Kidney glomerular epithelial cell (primary cell): ENCODE measurements at places on chromosomes 5 and 9.

DNA sequence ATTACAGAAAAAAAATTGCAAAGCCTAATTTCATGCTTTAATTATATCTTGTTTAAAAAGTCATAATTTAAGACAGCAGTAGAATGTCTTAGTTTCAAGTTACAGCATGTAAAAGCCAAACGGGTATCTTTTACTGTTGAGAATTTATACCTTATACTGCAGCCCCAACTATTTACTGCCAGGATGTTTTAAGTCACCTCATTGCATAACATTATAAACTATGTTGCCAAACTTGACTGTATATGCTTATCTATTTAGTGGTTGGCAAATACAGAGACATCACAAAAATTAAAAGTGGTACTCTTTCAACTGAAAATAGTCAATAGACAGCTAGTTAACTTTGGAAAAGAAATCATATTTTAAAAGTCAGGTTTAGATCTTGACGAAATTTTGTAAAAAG, 119.5 kb downstream of the EDIL3 start:
- DNase-seq: no peak

DNA sequence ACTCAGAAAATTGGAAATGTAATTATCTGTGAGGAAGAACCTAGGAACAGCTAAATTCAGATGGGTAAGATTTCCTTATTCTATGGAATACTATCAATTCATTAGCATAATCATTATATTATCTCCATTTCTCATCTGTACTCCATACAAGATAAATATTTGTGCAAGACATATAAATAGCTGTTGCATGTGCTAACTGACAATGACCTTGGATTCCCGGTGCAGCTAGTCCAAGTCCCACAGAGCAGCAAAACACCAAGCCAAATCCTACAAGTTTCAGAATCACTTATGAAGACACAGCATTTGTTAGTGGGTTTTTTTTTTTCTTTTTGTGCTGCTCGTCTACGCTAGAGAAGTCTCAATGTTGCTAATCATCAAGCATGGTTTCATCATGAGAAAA, 64.8 kb downstream of the NUDT12 start:
- DNase-seq: no peak

DNA sequence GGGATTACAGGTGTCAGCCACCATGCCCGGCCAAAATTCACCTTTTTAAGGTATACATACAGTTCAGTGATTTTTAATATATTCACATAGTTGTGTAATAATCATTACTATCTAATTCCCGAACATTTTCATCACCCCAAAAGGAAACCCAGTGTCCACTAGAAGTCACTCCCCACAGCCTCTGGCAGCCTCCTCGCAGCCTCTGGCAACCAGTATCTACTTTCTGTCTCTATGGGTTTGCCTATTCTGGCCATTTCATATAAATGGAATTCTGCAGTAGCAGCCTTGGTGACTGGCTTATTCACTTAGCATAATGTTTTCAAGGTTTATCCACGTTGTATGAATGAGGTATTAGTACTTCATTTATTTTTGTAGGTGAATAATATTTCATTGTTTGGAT, 59.0 kb downstream of the UBAP1 start:
- DNase-seq: no peak

- no peak for DNase-seq
Observed at GRCh38 chr5:6581559-6582426, 51.1 kb downstream of the NSUN2 start.

- DNase-seq: peak; percentile 4
Observed at GRCh38 chr5:166354332-166354731, 1937.1 kb upstream of the WWC1 start.

DNA sequence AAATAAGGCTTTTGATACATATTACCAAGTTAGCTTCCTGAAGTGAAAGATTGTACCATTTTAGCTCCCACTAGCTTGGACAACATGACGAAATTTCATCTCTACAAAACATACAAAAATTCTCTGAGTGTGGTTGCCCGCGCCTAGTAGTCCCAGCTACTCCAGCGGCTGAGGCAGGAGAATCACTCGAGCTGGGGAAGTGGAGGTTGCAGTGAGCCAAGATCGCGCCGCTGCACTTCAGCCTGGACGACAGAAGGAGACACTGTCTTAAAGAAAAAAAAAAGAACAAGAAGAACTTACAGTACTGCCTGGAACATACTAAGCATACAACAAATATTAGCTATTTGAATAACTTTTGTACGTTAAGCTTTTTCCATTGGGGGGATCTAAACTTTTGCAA, 29.7 kb upstream of the NRG2 start:
- DNase-seq: no peak

GRCh38 chr5:154865466-154866184, 7.2 kb downstream of the CNOT8 start:
- no peak for DNase-seq

DNA sequence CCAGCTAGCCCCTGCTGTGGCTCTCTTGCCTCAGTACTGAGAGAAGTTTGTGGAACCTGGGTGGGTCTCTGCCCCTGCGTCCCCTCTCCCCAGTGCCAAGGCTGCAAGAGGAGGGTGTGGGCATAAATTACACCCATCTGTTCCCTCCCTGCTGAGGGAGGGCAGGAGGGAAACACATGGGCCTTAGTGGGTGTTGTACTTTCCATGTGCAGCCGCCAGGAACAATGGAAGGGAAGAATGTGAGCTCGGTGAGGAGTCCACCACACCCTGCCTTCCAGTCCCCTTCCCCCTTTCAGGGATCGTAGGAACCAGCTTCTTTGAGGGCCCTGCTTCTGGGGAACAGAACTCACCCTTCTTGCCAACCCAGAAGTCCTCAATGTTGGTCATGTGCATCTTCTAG, 138.2 kb upstream of the KLF4 start:
- DNase-seq: no peak

GRCh38 chr9:90607701-90608516, 34.7 kb downstream of the DIRAS2 start:
- DNase-seq: no peak

- DNase-seq: no peak
Observed at GRCh38 chr9:5612185-5612530, 16.7 kb upstream of the RIC1 start.

DNA sequence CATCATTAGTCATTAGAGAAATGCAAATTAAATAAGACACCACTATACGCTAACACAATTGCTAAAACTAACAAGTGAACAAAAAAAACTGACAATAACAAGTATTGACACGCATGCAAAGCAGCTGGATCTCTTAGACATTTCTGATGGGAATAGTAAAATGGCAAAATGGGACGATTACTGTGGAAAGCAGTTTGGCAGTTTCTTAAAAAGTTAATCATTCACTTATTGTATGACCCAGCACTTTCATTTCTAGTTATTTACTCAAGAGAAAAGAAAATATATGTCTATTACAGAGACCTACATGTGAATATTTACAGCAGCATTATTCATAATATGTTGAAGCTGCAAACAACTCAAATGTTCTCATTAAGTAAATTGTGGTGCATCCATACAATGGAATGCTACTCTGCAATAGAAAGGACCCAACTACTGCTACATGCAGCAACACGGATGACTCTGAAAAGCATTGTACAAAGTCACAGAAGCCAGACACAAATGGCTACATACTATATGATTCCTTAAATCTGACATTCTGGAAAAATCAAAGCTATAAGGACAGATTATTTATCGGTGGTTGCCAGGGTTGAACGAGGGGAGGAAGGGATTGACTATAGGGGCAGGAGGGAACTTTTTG, 96.8 kb upstream of the ITGA2 start:
- DNase-seq: peak; percentile 2

DNA sequence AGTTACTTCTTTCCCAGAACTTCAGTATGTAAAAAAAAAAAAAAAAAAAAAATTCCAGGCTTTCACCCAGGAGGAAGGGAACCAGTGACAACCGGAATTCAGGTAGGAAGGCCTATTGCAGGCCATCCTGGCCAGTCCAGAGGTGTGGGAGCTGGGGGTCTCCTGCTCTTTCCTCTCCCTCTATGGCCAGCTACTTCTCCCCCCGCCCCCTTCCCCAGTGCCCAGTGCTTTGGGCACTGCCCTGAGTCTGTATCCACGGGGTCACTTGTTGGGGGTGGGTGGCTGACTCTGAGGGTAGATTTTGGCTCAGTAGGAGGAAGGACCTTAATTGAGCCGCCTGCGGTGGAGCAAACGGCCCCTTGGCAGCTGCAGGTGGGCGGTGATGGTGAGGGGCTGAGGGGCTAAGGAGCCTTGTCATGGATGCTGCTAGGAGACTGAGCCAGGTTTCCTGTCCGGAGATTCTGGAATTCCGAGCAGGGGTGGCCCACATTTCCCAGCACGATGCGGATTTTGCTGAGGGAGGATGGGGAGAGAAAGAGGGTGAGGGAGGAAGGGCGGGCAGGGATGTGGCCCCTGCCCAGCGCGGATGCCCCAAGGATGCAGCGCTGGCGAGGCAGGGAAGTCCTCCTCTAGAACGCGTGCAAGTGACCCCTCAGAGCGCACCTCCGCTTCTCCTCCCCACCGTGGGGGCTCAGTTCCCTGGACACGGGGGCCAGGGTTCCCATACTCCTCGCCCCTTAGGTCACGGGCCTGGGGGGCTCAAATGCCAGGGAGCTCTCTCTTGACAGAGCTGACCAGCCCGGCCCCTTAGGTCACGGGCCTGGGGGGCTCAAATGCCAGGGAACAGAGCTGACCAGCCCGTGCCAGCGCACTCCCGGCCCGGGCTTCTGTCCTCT, 1.2 kb upstream of the PHF2 start:
- no peak for DNase-seq
